ENCODE measurements at places on chromosomes 13 and 19. TPM values are rescaled to one million over a fixed set of nuclear protein-coding genes. Genes with fewer than 3 reads are reported as not detected.
A peak's percentile ranks its signal among the peaks of the same experiment; 100 is the strongest.

GRCh38 chr13:30877335-30877734 lies 28.7 kb upstream of the MEDAG start:
- DNase-seq: peak; percentile 61

DNA sequence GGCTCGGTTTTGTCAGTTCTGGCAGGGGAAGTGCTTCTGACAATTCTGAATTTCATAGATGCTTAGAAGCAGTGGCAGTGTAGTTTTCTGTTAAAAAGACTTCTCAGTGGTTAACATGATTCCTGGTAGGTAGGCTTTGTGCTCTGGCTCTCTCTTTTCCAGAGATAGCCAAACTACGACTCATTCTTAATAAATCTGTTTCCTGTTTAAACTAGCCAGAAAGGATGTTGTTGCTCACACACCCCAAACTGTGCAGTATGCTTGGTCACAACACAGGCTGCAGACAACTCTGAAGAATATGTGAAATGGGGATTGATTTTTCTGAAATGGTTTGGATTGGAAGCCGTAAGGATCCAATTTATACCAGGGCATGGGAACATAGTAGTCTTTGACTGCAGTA lies 711.5 kb downstream of the PCDH17 start:
- DNase-seq: no peak

Gene ZNF541
- not detected for total RNA-seq

- DNase-seq: peak; percentile 74
Measured at GRCh38 chr19:3108775-3109174, 14.6 kb downstream of the GNA11 start.

Gene THSD1
- 11.4 TPM for total RNA-seq
